CD8-positive, alpha-beta T cell (primary cell): ENCODE measurements at places on chromosomes 11 and 22. TPM values are rescaled to one million over a fixed set of nuclear protein-coding genes. Genes with fewer than 3 reads are reported as not detected.

The GAL3ST1 gene
- total RNA-seq, result not detected

The C11orf16 gene
- not detected for total RNA-seq

The PHF21B gene
- total RNA-seq, result not detected

The SOX10 gene
- total RNA-seq, result not detected

The OR8G1 gene
- total RNA-seq, result not detected

The FJX1 gene
- not detected for total RNA-seq

The MMP1 gene
- total RNA-seq, result not detected
